ENCODE measurements at places on chromosomes 13 and 19.

- no peak for DNase-seq
Measured at GRCh38 chr19:8697671-8698432, 743 bp downstream of the ACTL9 start.

DNA sequence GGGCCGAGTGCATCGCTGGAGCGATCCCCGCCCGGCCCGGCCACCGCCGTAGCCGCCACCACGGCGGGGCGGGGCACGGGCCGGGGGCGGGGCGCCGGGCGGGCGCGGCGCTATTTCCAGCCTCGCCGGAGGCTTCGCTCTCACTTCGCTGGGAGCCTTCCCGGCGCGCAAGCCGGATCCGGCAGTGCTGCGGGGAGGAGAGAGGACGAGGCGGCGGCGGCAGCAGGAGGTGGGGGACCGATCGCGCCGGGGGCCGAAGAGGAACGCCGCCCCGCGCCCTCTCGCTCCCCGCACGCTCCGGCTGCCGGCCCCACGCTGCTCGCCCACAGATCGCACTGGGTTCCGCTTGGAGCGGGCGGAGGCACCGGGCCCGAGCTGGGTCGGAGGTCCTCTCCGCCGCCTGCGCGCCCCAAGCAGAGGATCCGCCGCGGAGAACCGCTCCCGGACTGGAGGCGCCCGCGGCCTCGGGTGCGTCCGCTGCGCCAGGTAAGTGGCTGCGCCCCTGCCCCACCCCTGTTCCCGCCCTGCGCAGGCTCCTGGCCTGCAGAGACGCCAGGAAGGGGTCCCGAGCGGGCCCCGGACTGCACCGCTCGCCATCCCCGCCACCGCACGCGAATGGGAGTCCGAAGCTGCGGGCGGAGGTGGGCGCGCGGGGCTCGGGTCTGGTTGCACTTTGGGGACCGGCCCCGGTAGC is at the start of gene CHST8:
Gene CHST8, plus strand, starts transcription at position 143 of the 694 bp plus-strand sequence. CDS start 67,309 bp downstream, outside the sequence.
- DNase-seq, result peak; percentile 21

GRCh38 chr13:28716511-28716910 is 2.3 kb downstream of the SLC46A3 start:
- DNase-seq, result no peak

DNA sequence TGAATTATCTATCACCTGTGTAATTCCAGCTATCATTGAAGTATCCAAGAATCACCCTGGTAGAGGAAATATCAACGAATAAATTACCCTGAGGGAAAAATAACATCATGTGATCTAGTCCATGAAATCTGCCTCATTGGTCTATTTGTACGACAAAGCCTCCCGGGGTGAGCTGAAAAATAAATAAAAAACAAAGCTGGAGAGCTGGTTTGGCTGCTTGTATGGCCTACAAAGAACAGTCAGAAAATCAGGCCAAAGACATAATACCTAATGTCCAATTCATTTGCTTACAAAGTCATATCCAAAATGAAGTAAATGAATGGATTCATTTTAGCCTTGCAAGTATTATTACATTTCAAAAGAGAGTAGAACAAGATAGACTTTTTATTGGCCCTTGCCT is 449.9 kb downstream of the KLF12 start:
- no peak for DNase-seq

GRCh38 chr19:3606690-3607289 is at the start of gene TBXA2R:
TSS of gene TBXA2R (minus strand) at chr19:3606875. CDS start at chr19:3600634, 6,241 bp downstream.
- DNase-seq, result peak; percentile 47

GRCh38 chr19:43639519-43640423 is at the start of gene CADM4:
TSS of gene CADM4 (minus strand) at chr19:43639850. CDS start at chr19:43639790, 60 bp downstream.
- peak; percentile 58 for DNase-seq

DNA sequence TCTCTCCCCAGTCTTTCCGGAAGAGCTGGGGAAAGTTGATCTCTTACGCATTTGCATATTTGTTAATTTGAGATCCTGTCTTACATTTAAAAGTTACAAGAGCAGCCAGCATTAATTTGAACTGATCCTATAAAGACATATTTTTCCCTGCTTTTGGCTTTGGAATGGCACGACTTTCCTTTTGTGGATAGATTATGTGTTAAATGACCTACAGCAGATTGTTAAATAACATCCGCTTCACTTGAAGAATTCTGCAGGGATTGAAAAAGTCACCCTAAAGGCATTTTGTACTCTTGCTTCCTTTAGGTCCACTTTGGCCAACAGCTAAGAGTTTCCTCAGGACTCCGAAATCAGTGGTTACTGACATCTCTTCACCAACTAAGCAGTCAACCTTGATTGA is 334.0 kb downstream of the TBC1D4 start:
- no peak for DNase-seq

DNA sequence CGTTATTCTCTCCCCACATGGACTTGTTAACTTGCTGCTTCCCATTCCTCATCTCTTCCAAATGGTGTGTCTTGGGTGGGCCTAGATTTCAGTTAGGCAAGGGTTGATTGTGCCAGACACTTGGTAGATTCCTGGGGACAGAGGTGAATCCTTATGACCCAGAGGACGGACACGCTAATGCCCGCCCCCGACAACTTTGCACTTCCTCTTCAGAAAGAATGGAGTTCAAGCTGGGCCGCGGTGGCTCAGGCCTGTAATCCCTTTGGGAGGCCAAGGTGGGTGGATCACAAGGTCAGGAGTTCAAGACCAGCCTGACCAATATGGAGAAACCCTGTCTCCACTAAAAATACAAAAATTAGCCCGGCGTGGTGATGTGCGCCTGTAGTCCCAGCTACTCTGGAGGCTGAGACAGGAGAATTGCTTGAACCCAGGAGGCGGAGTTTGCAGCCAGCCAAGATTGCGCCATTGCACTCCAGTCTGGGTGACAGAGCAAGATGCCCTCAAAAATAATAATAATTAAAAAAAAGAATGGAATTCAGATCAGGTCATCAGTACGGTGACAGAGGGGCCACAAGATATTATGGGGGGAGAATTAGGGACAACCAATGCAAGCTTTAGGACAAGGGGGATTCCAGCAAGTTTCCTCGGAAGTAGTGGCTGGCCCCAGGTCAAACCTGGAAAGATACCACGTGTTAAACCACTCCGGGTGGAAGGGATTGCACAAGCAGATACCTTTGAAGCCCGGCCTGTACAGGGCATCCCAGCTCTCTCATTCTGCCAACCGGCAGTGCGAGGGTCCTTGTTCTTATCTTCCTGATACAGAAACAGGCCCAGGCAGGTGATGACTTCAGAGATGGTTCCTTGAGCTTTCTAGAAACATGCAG is 2.7 kb downstream of the MYO9B start:
- no peak for DNase-seq

GRCh38 chr19:42628411-42629140 is 33.9 kb upstream of the CEACAM8 start:
- no peak for DNase-seq

DNA sequence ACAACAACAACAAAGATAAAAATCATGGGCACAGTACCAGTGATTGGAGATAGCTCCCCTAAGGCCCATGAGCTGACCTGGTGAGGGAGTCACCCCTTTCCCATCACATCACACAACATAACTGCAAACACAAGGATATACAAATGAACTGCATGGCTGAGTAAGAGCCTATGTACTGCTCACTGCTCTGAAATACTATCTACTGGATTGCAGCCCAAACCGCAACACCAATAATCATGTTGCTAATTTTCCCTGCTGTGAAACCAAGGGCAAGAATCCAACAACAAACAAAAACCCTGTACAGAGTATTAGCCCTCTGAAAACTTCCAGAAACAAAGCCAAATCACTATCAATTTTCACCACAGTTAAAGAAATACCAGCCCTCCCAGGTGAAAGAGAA is 1893.2 kb downstream of the PCDH9 start:
- no peak for DNase-seq

DNA sequence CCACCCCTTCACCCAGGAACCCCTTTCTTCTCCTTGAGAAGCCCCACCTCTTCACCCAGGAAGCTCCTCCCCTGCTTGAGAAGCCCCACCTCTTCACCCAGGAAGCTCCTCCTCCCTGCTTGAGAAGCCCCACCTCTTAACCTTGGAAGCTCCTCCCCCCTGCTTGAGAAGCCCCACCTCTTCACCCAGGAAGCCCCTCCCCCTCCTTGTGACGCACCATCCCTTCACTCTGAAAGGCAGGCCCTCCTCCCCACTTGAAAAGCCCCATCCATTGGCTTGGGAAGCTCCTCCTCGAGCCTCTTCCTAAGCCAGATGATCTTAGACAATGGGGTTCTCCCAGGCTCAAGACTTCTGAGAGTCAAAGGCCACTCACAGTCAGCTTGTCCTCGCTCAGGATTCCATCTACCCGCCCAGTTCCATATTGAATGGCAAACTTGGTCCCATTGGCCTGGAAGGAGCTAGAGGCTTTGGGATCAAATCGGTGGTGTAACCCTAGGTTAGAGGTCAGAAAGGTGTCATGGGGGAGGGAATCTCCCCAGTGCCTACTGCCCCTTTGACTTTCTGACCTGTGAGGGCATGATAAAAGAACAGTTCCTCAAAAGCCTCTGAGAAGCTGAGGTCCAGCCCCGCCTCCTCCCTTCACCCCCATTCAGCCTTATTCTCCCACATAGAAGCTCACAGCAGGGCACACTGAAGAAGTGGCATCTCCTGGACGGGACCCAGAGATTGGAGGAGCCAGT is 4.0 kb downstream of the NAPSA start:
- DNase-seq, result no peak
